ENCODE measurements at places on chromosomes 6 and 20.

DNA sequence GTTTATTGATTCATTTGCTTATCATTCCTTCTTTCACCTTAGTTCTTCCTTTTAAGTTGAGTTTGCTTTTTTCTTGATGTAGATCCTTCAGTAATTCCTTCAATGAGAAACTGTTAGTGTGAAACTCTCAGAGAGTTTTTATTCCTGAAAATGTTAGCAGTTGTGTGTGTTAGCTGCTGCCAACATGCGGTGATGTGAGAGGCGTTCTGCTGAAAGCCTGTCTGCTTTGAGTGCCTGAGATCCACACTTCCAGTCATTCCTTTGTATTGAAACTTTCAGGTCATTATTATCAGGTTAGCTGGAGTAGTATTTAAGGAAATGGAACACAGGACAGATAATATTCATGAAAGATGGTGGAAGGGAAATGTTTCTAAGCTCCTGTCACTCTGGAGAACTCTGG is 70.0 kb upstream of the SUPT3H start:
- DNase-seq = no peak

DNA sequence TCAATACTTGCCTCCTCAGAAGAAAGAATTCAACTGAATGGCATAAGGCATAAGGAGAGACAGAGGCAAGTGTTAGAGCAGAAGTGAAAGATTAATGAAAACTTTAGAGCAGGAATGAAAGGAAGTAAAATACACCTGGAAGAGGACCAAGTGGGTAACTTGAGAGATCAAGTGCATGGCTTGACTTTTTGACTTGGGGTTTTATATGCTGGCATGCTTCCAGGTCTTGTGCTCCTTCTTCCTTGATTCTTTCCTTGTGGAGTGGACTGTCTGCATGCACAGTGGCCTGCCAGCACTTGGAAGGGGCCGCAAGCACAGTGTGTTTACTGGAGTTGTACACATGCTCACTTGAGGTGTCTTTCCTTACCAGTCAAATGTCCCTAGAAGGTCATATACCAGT is 222.1 kb upstream of the UFL1 start:
- DNase-seq = no peak

- no peak for DNase-seq
Observed at GRCh38 chr20:62751551-62752150, 43.0 kb downstream of the NTSR1 start.

- DNase-seq = no peak
Observed at GRCh38 chr6:141484711-141485110, 648.0 kb upstream of the GJE1 start.

DNA sequence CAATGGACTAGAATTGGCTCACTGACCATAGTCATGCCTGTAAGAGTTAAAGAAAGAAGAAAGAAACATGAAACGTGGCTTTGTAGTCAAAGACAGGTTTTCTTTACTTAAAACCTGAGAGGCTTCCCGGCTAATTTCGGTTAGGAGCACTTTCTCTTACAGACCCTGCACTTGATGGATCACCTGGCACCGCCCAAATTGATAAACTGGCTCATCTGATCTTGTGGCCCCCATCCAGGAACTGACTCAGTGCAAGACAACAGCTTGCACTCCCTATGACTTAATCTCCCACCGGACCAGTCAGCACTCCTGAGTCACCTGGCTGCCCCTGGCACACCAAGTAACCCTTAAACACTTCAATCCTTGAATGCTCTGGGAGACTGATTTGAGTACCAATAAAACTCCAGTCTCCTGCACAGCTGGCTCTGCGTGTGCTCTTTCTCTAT is 12.3 kb downstream of the TMEM14B start:
- DNase-seq = no peak

DNA sequence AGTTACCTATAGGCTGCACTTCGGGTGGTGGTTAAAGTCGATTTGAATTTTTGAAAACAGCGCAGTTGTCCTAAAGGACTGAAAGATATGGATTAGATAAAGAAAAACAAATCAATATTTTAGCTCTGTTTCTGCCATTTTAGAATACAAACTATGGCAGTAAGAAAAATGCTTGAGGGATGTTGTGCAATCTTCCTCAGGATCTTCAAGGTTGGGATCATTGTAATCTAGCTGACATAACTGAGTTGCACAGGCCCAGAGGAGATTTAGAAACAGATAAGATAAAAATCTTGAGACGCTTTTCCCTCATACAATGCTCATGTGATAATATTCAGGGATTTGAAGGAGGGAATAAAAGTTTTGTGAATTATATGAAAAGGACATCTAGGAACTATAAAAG is 926 bp downstream of the PEX3 start:
- no peak for DNase-seq

- peak; percentile 89 for DNase-seq
Observed at GRCh38 chr20:37902504-37903313, at the start of gene VSTM2L. VSTM2L (plus strand) TSS chr20:37903127; CDS start chr20:37903351, 224 bp downstream.

- no peak for DNase-seq
Observed at GRCh38 chr6:170440437-170440836, 112.7 kb downstream of the PSMB1 start.

DNA sequence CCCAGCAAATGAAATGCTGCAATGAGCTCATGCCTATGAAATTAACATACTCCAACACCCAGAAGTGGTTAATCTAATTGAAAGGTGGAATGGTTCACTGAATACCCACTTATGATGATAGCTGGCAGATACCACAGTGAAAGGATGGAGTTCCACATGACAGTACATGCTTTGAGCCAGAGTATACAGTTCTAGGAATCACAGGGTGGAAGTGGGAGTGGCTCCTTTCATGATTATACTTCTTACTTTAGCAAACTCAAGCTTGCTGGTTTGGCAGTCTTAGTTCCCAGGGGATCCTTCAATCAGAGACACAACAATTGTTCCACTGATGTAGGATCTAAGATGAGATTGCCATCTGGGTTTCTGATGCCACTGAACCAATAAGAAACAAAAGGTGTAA is 21.5 kb downstream of the CD164 start:
- no peak for DNase-seq

- DNase-seq = peak; percentile 11
Observed at GRCh38 chr20:35742741-35743523, 872 bp upstream of the RBM39 start.

- no peak for DNase-seq
Observed at GRCh38 chr6:33249732-33250630, 21.7 kb downstream of the VPS52 start.

DNA sequence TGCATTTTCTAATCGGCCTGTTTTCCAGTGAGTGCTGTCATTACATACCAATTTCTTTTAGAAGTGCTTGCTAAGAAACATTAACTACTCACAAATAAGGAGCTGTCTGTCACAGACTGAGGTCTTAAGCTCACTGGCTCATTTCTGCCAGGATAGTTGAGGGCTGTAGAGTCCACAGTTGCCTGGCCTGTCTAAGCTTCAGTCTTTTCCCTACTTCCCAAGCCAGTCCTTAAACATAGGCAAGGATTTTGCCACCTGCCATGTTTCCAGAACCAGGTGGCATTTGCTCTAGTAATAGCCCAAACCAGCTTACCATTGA is 84.7 kb downstream of the LINC00237 start:
- no peak for DNase-seq

GRCh38 chr6:1055015-1055921 is 256.6 kb upstream of the FOXQ1 start:
- no peak for DNase-seq

DNA sequence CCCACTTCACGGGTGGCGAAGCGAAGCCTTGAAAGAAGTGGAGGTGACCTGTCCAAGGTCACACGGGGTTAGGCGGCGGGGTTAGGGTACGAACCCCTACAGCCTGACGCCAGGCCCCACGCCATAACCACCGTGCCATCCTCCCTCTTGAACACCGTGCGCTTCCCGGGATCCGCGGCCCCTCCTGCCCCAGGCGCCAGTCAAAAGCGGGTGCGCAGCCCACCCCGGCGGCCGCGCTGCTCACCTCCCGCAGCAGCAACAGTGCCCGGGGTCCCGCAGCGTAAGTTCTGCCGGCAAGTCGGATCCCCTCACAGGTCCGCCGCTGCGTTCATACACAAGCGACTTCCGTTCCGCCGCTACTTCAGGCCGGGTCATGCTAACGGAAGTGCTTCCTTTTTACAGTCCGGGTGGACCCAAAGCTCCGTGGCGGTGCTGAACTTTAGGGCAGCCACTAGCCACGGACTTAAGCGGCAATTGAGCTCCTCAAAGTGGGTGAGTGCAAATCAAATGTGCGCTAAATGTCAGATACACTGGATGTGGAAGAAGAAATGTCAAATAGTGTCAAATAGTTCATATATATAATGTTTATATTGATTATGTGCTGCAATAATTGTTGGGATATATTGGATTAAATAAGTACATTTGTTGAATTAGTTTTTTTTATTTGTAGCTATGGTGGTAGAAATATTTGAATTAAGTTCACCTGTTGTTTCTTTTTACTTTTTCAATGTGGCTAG is at the start of gene CDK5RAP1:
Gene CDK5RAP1, minus strand, starts transcription at position 336 of the 737 bp plus-strand sequence. CDS start 4,455 bp downstream, outside the sequence.
- peak; percentile 94 for DNase-seq

DNA sequence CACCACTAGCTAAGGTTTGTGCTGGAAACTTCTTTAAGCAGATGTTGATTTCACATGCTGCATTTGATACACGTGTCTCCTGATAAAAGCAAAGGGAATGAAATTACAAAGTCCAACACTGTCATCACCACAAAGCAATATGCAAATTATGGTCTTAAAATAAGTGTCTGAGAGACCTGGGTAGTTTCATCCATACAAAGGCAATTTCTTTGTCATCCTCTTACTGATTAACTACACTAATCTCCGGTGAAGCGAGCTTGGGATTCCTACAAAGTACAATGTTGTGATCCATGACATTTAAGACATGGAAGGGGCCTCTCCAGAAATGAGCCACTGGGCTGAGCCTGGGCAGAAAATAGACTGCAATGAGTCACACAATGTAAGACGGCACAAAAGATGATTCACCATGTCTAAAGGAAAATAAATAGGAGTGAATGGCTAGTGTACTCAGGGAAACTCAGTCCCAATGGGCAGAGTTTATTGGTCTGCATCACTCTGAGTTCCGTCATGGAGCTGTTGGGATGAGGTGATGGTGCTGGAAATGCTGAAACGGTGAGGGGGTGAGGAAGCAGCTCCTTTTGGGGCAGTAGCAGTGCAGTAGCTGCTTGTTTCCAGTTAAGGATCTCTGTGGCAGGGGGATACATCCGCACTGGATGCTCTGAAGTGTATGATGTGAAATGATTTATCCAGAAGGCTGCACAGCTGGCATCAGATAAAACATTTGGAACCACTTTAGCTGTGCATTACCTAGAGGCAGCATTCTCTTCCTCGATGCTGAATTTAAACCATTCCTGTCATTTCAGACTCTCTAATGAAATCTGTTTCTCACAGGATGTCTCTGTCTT is 103.3 kb downstream of the IBTK start:
- peak; percentile 59 for DNase-seq

DNA sequence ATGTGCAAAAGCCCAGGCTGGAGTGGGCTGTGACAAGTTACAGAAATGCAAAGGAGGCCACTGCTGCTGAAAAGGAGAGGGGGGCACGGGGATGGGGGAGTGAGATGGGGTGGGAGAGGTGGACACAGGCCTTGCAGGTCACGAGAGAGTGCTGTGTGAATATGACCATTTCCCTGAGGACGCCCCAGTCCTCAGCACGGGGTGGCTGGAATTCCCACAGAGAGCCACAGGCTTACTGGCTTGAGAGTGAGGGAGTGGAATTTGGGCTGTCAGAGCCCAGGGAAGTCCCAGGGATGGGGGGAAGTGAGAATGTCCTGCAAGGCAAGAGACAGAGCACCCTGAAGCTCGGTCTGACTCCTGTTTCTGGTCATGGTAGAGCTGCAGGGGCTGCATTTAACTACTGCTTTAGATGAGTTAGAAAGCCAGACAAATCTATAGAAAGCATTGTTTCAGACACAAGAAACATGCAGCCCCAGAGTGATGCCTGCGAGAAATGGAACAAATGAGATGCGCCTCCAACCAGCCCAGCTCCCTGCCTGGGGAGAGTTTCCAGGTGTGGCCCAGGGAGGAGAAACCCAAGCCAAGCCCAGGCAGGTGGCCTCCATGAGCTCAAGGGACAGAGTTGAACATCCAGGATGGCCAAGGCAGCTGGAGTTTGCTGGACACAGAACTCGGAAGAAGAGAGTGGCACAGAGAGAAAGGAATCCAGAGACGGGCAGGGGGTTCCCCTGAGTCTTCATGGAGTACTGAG is 30.5 kb downstream of the NPEPL1 start:
- no peak for DNase-seq

- DNase-seq = peak; percentile 88
Observed at GRCh38 chr6:107116931-107117330, 1.6 kb upstream of the BEND3 start.

DNA sequence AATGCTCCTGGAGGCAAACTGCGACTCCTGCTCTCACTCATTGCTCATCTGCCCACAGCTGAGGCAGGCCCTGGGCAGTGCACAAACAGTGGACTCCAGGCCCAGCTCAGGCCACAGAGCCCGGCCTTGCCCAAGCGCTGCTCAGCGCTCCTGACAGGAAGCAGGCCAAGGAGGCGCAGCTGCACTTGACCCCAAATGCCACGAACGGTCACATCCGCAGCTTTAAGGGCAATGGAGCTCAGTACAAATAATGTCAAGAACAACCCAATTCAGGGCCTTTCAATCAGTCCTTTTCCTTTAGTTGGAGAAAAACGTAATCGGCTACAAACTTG is 33.8 kb downstream of the RRBP1 start:
- DNase-seq = no peak

DNA sequence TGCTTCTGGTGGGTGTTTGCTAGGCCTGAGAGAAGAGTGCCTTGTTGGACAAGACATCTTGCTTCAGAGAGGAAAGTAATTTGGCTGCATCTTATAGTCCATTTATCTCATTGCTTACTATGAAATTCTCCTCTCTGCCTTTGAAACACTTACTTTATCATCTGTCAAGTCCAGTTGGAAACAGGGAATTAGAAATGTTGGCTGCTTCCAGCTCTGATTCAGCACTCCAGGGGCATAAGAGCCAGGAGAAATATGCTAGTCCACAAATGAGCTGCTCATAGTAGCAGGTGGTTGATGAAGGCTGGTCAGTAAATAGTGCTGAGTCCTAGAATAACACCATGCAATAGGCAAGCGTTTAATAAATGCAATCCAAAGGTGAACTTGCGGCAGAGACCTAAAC is 227.1 kb downstream of the SLC35F1 start:
- no peak for DNase-seq

GRCh38 chr20:38450412-38450975 is 15.4 kb upstream of the SNHG17 start:
- no peak for DNase-seq

- DNase-seq = no peak
Observed at GRCh38 chr6:131223416-131223815, 88.1 kb downstream of the AKAP7 start.

DNA sequence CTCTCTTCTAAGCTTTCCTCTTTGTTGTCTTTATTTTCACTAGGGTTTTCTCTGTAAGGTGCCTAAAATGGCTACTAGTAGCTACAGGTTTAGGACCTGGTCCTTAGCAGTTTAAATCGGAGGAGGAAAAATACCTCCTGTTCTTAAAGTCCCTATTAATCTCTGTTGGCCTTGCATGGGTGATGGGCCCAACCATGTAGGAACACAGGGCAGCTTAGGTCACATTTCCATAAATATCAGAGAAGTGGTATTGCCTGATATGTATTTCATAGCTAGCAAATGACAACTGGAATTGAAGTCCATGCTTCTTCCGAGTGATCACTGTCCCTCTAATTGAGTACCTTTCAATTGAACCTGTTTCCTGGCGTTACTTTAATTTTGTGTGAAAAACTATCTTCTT is 70.0 kb downstream of the LAMA2 start:
- DNase-seq = no peak

GRCh38 chr20:23663180-23663579 is 25.4 kb upstream of the CST3 start:
- DNase-seq = no peak

- DNase-seq = no peak
Observed at GRCh38 chr20:37786043-37786442, 92.2 kb downstream of the CTNNBL1 start.

- DNase-seq = no peak
Observed at GRCh38 chr20:25056690-25057233, 1.2 kb downstream of the ACSS1 start.

Measured in brain (organoid and tissue), 16 donors.